ENCODE measurements at places on chromosomes 7 and 10. TPM values are rescaled to one million over a fixed set of nuclear protein-coding genes. Genes with fewer than 3 reads are reported as not detected.

Gene ZC3HAV1L
- total RNA-seq = 0.29 TPM

Gene TYW1B
- 0.66 TPM for total RNA-seq

Gene FGL2
- total RNA-seq = not detected

Gene SORBS1
- total RNA-seq = 1.4 TPM

Gene METTL27
- total RNA-seq = 0.48 TPM

Gene VSTM4
- 0.29 TPM for total RNA-seq

Gene PMS2
- 36.3 TPM for total RNA-seq

Gene HOXA6
- 0.70 TPM for total RNA-seq

Gene DYDC1
- not detected for total RNA-seq

Gene ZFAND2A
- total RNA-seq = 52.5 TPM

Gene TAC1
- total RNA-seq = 11.1 TPM

Gene RASA4B
- 0.83 TPM for total RNA-seq

Gene PRSS37
- total RNA-seq = not detected

Gene PAPOLB
- 0.02 TPM for total RNA-seq

Gene CDK14
- total RNA-seq = 9.9 TPM

Gene ZNF722
- total RNA-seq = not detected

Gene ACSM6
- total RNA-seq = not detected

Gene ZNF425
- total RNA-seq = 1.7 TPM

Gene CREB5
- 8.0 TPM for total RNA-seq

Gene GDF10
- total RNA-seq = not detected

Gene TAS2R5
- not detected for total RNA-seq

Gene MACC1
- total RNA-seq = 0.46 TPM

Gene GET4
- 50.6 TPM for total RNA-seq

Gene PEX1
- 11.1 TPM for total RNA-seq

Gene CFAP69
- total RNA-seq = 1.8 TPM

Gene GOLGA7B
- total RNA-seq = 0.04 TPM

Gene ODAD2
- total RNA-seq = 1.8 TPM

Gene ZPBP
- total RNA-seq = not detected

Gene CFAP46
- total RNA-seq = 4.8 TPM

Measured in H4 (cell line).